ENCODE measurements at places on chromosomes 16 and 17.

DNA sequence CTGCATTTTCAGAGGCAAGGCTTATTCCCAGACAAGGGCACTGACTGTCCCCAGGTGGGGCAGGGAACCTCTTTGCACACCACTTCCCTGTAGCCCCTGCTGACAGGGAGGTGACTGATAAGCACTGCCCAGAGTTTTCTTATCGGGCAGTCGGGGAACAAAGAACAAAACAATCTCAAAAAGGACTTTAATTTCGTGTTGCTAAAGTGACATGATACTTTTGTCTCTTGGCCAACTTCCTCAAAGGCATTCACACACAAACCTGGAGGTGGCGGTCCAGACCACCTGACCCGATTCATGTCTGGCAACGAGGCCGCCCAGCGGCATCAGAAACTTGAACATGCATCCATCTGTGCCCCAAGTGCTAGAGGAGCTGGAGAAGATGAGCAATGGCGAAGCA lies 28.9 kb downstream of the ZDHHC7 start:
- no peak for DNase-seq

- DNase-seq: peak; percentile 78
Measured at GRCh38 chr17:77449908-77450741, 309.4 kb downstream of the SEC14L1 start.

DNA sequence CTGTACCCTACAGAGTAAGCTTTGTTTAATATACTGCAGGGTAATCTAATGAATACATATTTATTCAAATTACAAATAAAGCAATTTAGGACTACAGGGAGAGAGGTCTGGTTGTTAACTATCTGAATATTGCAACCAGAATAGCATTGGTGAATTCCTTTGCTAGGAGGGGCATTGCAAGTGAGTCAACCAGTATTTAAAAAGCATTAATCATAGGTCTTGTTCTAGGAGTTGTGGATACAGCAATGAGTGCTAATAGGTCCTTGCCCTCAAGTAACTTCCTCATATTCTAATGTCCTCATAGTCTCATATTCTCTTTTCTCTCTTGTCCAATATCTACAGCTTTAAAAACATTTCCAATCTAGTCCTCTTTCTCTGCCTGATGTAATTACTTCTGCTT lies 531.4 kb downstream of the CDH11 start:
- no peak for DNase-seq

DNA sequence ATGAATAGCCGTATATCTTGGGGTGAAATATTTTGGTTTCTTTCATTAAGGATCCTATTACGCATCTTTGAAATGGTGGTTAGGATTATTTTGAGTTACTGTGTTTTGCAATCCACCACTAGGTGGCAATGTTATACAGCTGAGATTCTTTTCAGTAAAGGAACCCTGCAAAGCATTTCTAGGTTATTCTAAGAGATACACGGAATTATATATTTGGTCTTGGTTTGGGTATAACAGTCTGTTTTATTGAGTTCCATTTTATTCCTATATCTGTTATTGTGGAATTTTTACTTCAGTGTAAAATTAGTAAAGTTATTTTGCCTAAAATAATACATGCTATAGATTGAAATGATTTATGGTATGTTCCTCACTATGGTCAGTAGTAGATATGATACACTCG lies 62.9 kb upstream of the CPHXL start:
- no peak for DNase-seq

DNA sequence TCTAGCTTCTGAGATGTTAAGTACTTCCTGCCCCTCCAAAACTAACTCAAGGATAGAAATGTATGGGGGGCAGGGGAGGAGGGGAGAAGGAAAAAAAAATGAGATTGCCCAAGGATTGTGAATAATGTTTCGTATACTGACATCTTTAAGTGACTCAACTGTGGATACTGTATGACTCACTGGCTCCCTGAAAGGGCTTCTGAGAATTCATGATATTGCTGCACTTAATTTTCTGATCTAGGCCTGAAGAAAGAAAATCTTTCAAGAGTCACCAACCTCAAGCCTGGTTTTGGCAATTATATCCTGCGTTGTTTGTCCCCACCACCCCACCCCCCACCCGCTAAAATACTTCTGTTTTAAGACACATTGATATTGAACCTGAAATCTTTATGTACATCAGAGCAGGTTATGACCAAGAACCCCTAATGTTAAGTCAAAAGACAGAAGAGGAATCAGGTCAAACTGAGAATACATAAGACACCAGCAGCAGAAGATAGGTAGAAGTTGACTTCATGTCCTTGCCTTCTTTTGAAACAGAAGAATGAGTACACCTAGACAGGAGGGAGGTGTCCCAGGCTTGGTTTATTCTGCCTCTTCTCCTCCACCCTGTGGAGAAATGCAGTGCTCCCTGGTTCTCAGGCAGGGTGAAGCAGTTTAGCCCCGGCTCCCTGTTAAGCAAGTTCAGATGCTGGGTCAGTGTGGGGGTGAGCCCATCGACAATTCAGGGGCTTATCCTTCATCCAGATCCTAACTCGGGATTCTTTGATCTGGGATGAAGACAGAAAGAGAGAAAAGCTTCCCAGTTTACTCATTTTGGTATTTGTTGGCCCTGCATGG lies 3.3 kb upstream of the FBXL20 start:
- DNase-seq: no peak

- DNase-seq: no peak
Measured at GRCh38 chr17:19470530-19471261, 59.7 kb downstream of the RNF112 start.

DNA sequence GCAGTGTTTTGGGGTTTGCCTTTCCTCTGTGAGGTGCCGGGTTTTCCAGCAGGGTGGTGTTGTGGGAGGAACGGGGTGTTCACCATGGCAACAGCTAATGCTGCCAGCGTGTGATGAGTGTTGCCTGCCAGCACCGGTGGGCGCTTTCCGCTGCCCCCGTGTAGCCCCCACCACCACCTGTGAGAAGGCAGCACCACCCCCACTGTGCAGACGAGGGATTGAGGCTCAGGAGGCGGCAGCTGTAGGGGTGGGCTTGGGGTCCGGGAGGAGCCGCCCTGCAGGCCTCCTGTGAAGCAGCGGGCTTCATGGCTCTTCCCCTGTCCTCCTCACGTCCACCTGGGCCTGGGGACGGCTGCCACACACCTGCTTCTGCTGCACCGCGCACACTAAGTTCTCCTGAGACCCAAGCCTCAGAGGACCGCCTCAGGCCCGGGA lies 5.2 kb downstream of the RAB40C start:
- DNase-seq: no peak
